ENCODE measurements at places on chromosomes 13 and 19.

GRCh38 chr13:34654647-34655046 is 287.4 kb upstream of the NBEA start:
- no peak for DNase-seq

GRCh38 chr13:30972888-30973377 is 40.5 kb downstream of the TEX26 start:
- DNase-seq, result peak; percentile 15

- DNase-seq, result no peak
Observed at GRCh38 chr19:13887517-13887916, 10.6 kb downstream of the NANOS3 start.

GRCh38 chr13:45316338-45316737 is 24.6 kb downstream of the TPT1 start:
- DNase-seq, result no peak

DNA sequence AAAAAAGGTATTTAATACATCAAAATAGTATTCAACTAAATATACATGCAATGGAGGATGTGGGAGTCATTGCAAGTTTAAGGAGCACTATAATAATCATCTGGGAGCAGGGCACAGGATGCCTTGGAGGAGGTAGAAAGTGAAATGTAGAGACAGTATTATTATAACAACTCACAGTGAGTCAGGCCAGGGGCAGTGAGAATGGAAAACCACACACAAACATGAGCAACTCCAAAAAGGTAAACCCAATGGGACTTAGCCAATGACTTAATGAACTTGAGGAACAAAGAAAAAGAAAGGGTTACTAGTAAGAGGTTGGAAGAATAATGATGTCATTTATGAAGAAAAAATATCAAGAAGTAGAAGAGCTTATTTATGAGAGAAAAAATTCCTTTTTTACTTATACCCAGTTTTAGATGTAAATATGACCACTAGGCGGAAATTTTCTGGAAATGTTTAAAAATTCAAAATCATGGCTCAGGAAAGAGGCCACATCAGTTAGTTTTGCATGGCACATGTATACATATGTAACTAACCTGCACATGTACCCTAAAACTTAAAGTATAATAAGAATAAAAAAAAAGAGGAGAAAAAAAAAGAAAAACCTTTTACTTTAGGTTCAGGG is 389.3 kb downstream of the SUCLA2 start:
- no peak for DNase-seq

- no peak for DNase-seq
Observed at GRCh38 chr13:25980255-25980654, 71.6 kb downstream of the SHISA2 start.

DNA sequence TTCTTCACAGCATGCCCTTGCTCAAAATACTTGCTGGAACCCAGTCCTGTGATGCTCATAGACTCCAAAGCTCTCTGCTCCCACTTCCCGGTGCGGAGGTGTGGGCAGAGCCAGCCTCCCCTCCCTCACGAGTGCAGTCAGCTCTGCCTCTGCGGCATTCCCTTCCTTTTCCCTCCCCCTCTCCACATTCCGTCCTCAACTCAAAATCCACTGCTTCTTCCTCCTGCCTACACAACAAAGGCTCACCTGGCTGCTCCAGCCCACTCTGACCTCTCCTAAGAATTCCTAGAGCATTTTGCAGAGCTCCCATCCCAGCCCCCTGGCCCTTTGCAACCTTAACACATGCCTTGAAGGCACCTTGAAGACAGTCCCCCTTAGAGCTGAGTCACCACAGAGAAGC is 527.9 kb downstream of the MYO16 start:
- DNase-seq, result no peak

- DNase-seq, result no peak
Observed at GRCh38 chr13:40060296-40061007, 405.0 kb downstream of the COG6 start.
